ENCODE measurements at places on chromosomes 1 and 21. TPM values are rescaled to one million over a fixed set of nuclear protein-coding genes. Genes with fewer than 3 reads are reported as not detected.
A peak's percentile ranks its signal among the peaks of the same experiment; 100 is the strongest.

- peak within 1 kb of the TSS; percentile 86 for H3K4me3 ChIP-seq
- peak within 1 kb of the TSS; percentile 93 for H3K27ac ChIP-seq
- DNase-seq = peak; percentile 81
- no peaks in the 10 kb centered on the region for H3K27me3 ChIP-seq
- no peaks in the 10 kb centered on the region for H3K36me3 ChIP-seq
Measured at GRCh38 chr1:1777950-1778662, at the start of gene NADK. TSS of gene NADK (minus strand) at chr1:1778470. CDS start at chr1:1765406, 13,064 bp downstream.

PRAMEF33 gene
- total RNA-seq = not detected

GRCh38 chr1:55623311-55623710 lies 408.1 kb upstream of the USP24 start:
- no peaks in the 10 kb centered on the region for H3K4me1 ChIP-seq
- no peaks in the 10 kb centered on the region for H3K27me3 ChIP-seq

HAO2 gene
- not detected for total RNA-seq

- peaks cover 41% of the 10 kb centered on the region for H3K4me1 ChIP-seq
- no peak for DNase-seq
- no peaks in the 10 kb centered on the region for H3K27me3 ChIP-seq
Measured at GRCh38 chr1:203464226-203464625, 11.4 kb upstream of the PRELP start.

DNA sequence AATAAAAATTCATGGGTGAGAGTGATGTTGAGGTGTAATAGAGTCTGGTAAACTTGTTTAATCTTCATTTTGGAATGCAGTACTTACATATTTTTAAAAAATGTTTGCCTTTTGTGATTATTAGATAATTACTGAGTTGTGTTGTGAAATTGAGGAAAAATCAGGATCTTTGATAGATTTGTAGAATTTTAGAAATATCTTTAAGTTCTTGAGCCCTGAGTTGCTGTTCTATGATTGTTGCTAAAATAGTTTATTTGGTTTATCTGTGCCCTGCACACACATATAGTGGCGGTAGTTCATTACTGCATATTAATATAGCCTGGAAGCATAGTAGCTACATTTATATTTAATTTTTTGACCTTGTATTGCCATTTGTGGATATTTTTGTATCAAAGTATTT lies 1.6 kb downstream of the B3GALT2 start:
- no peaks in the 10 kb centered on the region for H3K36me3 ChIP-seq
- no peak overlapping the region for H3K4me3 ChIP-seq
- H3K27ac ChIP-seq = no peak overlapping the region
- no peak for DNase-seq
- peaks cover 44% of the 10 kb centered on the region for H3K4me1 ChIP-seq

DNA sequence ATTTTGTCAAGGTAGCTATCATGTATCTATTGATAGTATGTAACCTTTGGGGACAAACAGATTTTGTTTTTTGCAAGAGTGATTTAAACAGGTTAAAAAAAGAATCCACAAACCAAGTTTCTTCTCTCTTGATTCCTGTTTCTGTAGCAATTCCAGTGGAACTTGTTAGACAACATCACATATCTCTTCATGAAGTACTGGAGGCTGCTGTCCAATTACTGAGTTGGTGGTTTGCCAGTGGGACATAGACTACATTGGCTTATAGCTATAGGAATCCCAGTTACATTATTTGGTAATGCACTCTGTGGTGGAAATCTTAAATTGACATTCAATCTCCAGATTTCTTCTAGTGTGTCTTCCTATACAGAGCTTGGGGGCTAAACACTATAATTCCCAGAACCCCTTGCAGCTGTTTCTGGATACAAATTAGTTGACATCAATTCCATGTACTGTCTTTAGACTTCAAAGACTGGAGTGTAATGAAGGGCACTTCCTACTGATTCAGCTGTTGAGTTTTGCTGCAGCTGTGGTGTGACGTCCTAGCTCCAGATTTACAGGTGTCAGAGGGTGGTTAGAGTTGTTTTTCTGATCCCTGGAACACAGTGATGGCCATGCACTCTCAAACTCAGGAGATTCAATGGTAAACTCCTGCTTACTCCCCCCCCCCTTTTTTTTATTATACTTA lies 29.4 kb upstream of the GCLM start:
- no peak overlapping the region for H3K4me3 ChIP-seq
- no peaks in the 10 kb centered on the region for H3K4me1 ChIP-seq
- H3K36me3 ChIP-seq = no peaks in the 10 kb centered on the region
- no peak overlapping the region for H3K27ac ChIP-seq
- DNase-seq = no peak

DNA sequence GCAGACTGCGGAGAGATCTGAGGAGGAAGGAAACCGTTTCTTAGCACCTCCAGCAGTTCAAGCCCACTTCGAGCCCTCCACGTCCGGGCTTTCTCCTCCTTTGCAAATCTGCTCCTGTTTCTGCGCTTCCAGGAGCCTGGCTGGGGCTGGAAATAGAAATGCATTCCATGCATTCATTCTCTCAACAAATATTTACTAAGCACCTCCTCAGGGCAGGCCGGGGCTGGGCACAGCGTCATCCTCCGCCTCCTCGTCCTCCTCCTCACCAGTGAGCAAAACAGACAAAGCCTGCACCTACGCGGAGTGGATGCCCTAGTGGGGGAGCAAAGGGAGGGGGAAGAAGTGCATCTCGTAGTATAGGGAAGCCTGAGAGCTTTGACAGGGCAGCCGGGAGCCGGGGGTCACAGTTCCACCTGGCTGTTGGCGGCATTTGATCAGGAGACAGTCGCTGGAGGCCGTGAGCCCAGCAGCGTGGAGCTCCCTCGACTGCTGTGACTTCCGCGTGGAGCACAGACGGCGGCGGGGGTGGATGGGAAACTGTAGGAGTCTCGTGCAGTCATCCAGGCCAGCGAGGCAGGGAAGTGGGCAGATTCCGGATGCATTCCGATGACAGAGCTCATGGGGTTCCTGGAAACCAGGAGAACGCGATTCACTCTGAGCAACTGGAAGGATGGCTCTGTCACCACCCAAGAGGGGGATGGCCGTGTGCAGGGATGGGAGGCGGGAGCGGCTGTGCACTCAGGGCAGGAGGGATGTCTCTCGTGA lies 93.5 kb downstream of the SIK1 start:
- H3K4me3 ChIP-seq = peak overlapping the region; percentile 16
- peaks cover 28% of the 10 kb centered on the region for H3K4me1 ChIP-seq
- DNase-seq = no peak
- peak overlapping the region; percentile 66 for H3K27ac ChIP-seq
- H3K36me3 ChIP-seq = no peaks in the 10 kb centered on the region

MYOG gene
- total RNA-seq = not detected

- H3K4me1 ChIP-seq = no peaks in the 10 kb centered on the region
- no peak overlapping the region for H3K27ac ChIP-seq
- DNase-seq = peak; percentile 82
- H3K4me3 ChIP-seq = no peak overlapping the region
- no peaks in the 10 kb centered on the region for H3K27me3 ChIP-seq
- no peaks in the 10 kb centered on the region for H3K36me3 ChIP-seq
Measured at GRCh38 chr21:39852021-39852721, 15.1 kb upstream of the PCP4 start.

- no peak for DNase-seq
- no peaks in the 10 kb centered on the region for H3K4me1 ChIP-seq
- H3K27ac ChIP-seq = no peak overlapping the region
- no peaks in the 10 kb centered on the region for H3K27me3 ChIP-seq
Measured at GRCh38 chr21:40563900-40564299, 283.1 kb downstream of the DSCAM start.

GRCh38 chr1:36225283-36225899 lies 1.1 kb downstream of the THRAP3 start:
- peak overlapping the region; percentile 95 for H3K4me3 ChIP-seq
- DNase-seq = no peak
- H3K4me1 ChIP-seq = peaks cover 54% of the 10 kb centered on the region
- peak overlapping the region; percentile 97 for H3K27ac ChIP-seq

- no peaks in the 10 kb centered on the region for H3K36me3 ChIP-seq
- no peak for DNase-seq
- no peak overlapping the region for H3K27ac ChIP-seq
- no peaks in the 10 kb centered on the region for H3K4me1 ChIP-seq
Measured at GRCh38 chr1:84339503-84339902, 38.0 kb downstream of the SAMD13 start.

GRCh38 chr1:40976952-40977690 lies 2.4 kb upstream of the CTPS1 start:
- no peaks in the 10 kb centered on the region for H3K27me3 ChIP-seq
- DNase-seq = no peak
- H3K27ac ChIP-seq = no peak overlapping the region
- peaks cover 24% of the 10 kb centered on the region for H3K4me1 ChIP-seq
- H3K36me3 ChIP-seq = no peaks in the 10 kb centered on the region

DNA sequence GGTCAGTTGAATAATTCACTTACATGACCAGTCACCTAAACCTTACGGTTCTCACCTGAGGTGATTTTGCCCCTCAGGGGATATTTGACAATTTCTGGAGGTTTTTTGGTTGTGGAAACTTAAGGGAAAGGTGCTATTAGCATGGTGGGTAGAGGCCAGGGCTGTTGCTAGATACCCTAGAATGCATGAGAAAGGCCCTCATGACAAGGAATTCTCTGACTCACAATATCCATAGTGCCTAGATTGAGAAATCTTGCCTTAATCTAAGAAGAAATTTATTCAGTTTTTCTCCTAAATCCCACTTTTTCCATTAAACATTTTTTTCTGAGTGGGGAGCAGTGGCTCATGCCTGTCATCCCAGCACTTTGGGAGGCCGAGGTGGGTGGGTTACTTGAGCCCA lies 119.7 kb downstream of the TGFB2 start:
- H3K4me1 ChIP-seq = peaks cover 39% of the 10 kb centered on the region
- H3K27ac ChIP-seq = no peak overlapping the region
- no peaks in the 10 kb centered on the region for H3K27me3 ChIP-seq

- peaks cover 7% of the 10 kb centered on the region for H3K4me1 ChIP-seq
- H3K27ac ChIP-seq = no peak overlapping the region
- H3K36me3 ChIP-seq = no peaks in the 10 kb centered on the region
Measured at GRCh38 chr1:223338811-223339746, 24.9 kb downstream of the SUSD4 start.

DNA sequence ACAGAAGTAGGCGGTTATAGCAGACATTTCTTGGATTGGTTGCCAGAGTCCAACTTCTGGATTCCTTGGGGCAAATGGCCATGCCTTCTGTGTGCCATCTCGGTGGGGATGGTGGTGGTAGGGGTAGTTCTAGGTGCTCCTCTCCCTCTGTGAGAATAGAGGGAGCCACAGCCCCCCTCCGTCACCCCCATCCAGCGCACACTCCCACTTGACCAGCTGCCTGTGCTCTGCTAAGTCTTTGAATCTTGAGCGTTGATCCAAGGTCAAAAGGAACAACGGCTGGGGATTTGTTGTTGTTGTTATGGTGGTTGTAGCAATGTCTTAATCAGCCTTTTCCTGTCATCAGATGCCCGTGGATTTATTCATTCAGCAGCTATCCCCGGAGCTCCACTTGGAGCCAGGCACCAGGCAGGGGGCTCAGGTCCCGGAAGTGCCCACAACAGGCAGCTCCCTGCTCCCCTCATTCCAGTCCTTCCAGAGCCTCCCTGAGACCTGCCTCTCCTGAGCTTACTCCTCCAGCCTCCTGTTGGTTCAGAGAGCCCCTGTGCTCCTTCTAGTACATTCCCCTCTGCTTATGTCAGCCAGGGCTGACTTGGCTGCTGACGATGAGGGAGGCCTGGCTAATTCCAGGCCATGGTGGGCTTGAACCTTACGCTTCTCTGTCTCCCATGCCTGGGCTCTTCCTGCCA lies 146.6 kb upstream of the WNT4 start:
- DNase-seq = peak; percentile 77
- no peaks in the 10 kb centered on the region for H3K36me3 ChIP-seq

WNT9A gene
- 2.9 TPM for total RNA-seq

- no peak for DNase-seq
- no peak overlapping the region for H3K27ac ChIP-seq
- H3K4me3 ChIP-seq = no peak overlapping the region
- H3K36me3 ChIP-seq = no peaks in the 10 kb centered on the region
- no peaks in the 10 kb centered on the region for H3K27me3 ChIP-seq
Measured at GRCh38 chr1:101314244-101314643, 77.4 kb downstream of the S1PR1 start.

- no peaks in the 10 kb centered on the region for H3K27me3 ChIP-seq
- no peak overlapping the region for H3K4me3 ChIP-seq
- no peak overlapping the region for H3K27ac ChIP-seq
- no peak for DNase-seq
Measured at GRCh38 chr21:45920824-45921600, 60.6 kb upstream of the COL6A1 start.

GRCh38 chr1:13751458-13751871 lies 51.5 kb downstream of the PRDM2 start:
- no peak for DNase-seq
- H3K36me3 ChIP-seq = no peaks in the 10 kb centered on the region
- H3K4me1 ChIP-seq = peaks cover 74% of the 10 kb centered on the region
- no peaks in the 10 kb centered on the region for H3K27me3 ChIP-seq
- H3K4me3 ChIP-seq = no peak overlapping the region

TMEM240 gene
- 3.9 TPM for total RNA-seq

RNU1-4 gene
- total RNA-seq = 19,908 TPM

DNA sequence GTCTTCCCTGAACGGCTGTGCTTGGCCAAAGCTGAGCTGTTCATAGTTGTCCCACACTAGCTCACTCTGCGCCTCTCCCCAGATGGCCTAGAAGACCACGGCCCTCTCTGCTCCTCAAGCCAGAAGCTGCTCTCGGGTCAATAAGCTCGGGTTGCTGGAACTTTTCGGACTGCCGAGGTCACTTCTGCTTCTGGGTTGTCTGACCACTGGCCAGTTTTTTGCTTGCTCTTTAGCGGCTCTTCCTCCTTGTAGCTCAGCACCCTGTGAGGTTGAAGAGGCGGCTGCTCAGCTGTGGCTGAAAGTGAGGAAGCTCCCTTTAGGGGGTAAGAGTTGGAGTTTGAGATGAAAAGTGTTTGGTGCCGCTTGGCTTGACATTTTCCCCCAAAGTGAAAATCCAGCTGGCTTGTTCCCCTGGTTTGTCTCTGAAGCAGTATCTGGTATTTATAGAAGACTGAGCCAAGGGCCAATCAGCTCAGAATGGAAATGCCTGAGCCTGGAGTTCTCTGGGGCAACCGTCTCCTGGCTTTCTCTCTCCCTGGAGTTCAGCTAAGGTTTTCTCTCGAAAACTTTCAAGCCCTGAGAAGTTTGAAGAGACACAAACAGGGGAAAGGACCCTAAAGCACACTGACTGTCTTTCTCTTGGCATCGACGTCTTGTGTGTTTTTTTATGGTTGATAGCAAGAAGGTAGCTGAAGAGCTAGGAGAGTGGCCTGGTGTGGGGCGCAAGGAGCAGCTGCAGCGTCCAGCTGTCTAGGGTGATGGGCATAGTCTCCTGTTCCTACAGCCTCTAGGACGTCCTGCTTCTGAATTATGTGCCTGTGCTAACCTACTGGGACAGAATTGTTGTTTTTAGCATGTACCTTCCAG lies 72.0 kb downstream of the SYT6 start:
- H3K4me3 ChIP-seq = no peak overlapping the region
- no peaks in the 10 kb centered on the region for H3K27me3 ChIP-seq
- H3K27ac ChIP-seq = no peak overlapping the region
- H3K4me1 ChIP-seq = peaks cover 12% of the 10 kb centered on the region

DNA sequence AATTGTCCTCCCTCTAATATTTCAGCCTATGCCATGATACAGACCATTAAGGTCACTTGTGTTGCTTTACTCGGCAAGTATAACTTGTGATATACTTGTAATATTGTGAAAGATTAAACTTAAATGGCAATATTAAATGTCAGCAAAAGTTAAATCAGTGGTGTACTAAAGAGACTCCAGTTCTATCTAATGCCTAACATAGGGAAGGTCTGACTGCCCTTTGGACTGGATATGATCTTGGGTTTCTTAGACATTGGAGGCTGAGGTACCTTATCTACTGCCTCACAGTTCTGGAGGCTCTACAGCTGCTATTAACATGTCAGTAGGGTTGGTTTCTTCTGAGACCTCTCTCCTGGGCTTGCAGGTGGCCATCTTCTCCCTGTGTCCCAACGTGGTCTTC lies 89.9 kb downstream of the MT1HL1 start:
- no peaks in the 10 kb centered on the region for H3K27me3 ChIP-seq
- no peaks in the 10 kb centered on the region for H3K4me1 ChIP-seq
- DNase-seq = no peak
- no peak overlapping the region for H3K4me3 ChIP-seq

Data from vagina (tissue), 2 donors.